CD4-positive, CD25-positive, alpha-beta regulatory T cell (primary cell): ENCODE measurements at places on chromosomes 11 and 22. TPM values are rescaled to one million over a fixed set of nuclear protein-coding genes. Genes with fewer than 3 reads are reported as not detected.

The OR51B4 gene
- not detected for total RNA-seq

DNA sequence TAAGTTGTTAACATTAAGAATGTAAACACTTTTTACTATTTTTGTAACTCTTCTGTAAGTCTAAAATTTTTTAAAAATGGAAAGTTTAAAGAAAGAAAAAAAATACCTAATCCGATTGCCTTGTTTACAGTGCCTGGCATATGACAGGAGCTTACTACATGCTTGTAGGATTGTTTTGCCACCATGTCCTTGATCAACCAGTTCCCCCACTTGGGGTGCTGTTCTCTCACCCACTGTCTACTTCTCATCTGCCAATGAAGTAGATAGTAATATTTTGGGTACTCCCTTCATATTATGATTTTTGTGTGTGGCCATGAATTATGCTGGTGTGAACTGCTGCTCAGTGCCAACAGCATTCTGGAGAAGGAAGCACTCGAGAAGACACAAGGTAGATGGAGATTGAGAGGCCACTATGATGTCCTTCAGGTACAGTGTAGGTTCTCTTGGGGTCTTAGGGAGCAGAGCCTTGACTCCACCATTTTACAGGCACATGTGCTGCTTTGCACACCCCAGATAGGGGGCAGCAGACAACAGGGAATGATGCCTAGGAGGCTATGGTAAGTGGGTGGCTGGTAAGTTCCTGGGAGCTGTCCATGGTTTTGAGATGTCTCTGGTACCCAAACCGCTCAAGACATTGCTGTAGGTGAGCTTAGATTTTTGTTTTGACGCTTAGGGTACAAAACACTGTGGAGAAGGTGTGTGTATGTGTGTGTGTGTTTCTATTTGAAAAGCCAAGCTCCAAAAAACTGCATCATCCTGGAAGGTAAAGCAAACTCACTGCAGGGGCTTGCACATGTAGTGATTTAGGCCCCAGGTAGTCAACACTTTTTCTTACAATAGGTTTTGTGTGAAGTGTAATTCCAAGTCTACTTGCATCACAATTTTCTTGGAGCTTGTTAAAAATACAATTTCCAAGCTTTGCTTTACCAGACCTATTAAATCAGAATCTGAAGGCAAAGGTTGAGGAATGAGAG lies 494.5 kb upstream of the LARGE1 start:
- H3K4me3 ChIP-seq = no peak overlapping the region
- DNase-seq = peak; percentile 36

The OR52I1 gene
- not detected for total RNA-seq

DNA sequence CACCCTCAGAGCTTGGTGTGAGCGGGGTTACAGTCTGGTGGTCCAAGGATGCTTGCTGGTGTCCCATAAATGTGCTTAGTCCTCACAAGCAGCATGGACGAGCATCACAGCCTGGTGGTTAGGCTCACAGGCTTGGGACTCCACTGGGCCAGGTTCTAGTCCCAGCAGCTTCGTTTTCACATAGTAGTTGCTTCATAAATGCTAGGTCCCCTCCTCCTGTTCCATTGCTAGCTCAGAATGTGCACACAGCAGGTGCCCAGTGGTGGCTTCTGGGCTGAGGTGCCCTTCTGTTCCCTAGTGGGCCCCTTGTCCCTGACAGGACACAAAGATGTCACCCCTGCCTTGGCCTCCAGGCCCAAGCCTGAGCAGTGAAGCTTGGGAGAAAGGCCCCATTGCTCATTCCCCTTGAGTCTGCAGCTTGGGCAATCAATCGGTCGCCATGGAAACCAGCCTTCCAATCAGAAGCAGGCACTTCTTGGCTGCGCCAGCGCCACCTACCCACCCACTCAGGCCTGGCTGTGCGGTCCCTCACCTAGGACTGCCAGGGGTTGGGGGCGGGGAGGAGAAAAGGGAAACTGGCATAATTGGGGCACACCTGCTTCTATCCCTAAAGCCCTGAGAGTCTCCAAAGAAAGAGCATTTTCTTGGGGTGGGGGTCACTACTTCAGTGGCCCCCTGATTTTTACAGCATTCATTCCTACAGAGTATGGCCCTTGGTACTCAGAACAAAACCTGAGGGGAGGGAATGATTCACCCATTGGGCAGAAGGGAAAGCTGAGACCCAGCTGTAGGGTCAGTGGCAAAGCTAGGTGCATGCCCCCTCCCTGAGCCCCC lies 48.1 kb downstream of the CYTH4 start:
- peaks cover 21% of the 10 kb centered on the region for H3K27me3 ChIP-seq
- H3K27ac ChIP-seq = no peak overlapping the region
- no peak overlapping the region for H3K4me3 ChIP-seq
- DNase-seq = peak; percentile 22
- H3K4me1 ChIP-seq = peaks cover 13% of the 10 kb centered on the region
- H3K36me3 ChIP-seq = no peaks in the 10 kb centered on the region

The LYVE1 gene
- not detected for total RNA-seq

DNA sequence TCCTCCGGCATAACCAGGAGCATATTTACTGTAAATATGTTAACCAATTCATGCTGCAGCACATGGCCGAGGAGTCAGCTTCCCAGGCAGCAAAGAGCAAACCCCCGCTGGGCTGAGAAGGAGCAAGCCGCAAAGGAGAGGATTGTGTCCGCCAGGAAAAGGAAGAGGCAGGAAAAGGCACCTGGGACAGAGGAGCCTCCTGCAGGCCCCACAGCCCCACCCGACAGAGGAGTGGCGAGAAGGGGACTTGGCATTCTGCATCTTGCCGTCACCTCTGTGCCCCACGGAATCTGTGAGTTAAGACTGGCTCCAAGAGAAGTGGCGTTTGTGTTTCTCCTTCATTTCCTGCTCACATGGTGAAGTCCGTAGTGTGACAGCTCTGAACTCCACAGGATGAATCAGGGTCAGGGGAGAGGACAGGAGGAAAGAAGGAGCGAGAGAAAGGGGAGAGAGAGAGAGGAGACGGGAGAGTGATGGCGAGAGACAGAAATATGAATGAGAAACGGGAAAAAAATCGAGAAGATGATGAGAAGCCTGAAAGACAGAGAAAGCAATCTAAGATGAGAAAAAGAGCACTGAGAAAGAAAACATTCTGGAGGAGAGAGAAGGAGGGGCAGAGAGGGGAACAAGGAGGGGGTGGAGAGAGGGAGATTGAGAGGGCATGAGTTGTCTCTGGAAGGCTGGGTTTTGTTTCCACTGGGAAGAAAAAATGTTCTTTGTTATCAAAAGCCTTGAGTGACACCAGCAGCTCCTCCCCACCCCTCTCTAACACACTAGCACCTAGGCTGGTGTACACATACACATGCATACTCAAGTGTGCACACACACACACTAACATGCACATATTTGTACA lies 489.6 kb downstream of the MN1 start:
- H3K27me3 ChIP-seq = no peaks in the 10 kb centered on the region
- H3K36me3 ChIP-seq = no peaks in the 10 kb centered on the region
- no peak overlapping the region for H3K4me3 ChIP-seq
- H3K27ac ChIP-seq = no peak overlapping the region
- DNase-seq = no peak

- DNase-seq = no peak
- no peak overlapping the region for H3K27ac ChIP-seq
- H3K4me1 ChIP-seq = peaks cover 7% of the 10 kb centered on the region
- no peak overlapping the region for H3K4me3 ChIP-seq
- peaks cover 92% of the 10 kb centered on the region for H3K36me3 ChIP-seq
- H3K27me3 ChIP-seq = no peaks in the 10 kb centered on the region
Observed at GRCh38 chr11:67252831-67253239, 13.4 kb upstream of the GRK2 start.

The CD6 gene
- total RNA-seq = 398 TPM

The GSTT2 gene
- not detected for total RNA-seq

GRCh38 chr11:92128026-92128425 lies 96.6 kb upstream of the FAT3 start:
- no peak overlapping the region for H3K4me3 ChIP-seq
- H3K36me3 ChIP-seq = no peaks in the 10 kb centered on the region
- DNase-seq = no peak
- no peaks in the 10 kb centered on the region for H3K4me1 ChIP-seq
- H3K27ac ChIP-seq = no peak overlapping the region

- no peak overlapping the region for H3K27ac ChIP-seq
- no peak overlapping the region for H3K4me3 ChIP-seq
- H3K4me1 ChIP-seq = no peaks in the 10 kb centered on the region
- H3K27me3 ChIP-seq = no peaks in the 10 kb centered on the region
- H3K36me3 ChIP-seq = peaks cover 50% of the 10 kb centered on the region
Observed at GRCh38 chr11:62141111-62142042, 17.6 kb downstream of the INCENP start.

DNA sequence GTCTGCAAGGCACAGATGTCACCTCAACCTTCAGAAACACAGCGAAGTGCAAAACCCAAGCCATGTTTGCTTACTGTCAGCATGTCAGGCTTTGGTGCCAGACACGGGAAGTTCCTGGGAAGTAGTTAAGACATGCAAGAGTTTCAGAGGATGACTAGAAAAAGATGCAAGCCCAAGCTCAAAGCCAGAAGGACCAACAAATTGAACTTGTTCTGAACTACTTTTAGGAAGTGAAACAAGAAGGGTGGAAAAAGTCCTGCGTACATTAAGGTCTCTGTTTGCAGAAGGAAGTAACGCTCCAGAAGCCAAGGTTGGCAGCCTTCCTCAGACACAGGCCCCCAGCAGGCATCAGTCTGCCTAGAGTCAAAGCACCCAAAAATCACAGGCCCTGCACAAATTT lies 2.6 kb downstream of the AP1B1 start:
- DNase-seq = no peak
- H3K4me1 ChIP-seq = peaks cover 20% of the 10 kb centered on the region
- H3K27me3 ChIP-seq = no peaks in the 10 kb centered on the region
- peak overlapping the region; percentile 5 for H3K4me3 ChIP-seq

DNA sequence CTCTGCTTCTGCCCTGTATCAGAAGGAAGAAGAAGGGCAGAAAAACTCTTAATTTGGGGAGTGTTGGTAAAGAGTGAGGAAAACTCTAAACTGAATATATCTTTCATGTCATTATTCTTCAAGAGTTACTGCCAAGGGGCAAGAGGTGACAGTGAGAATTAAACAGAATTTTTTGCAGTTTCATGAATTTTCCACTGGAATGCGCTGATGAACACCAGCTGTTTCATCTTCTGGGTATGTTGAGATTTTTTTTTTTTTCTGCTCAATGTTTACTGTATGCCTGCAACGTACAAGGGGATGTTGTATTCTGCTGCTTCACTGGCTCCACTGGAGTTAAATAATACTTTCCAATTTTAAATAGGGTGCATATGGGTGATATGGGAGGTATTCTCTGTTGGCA lies 117.8 kb downstream of the FAM76B start:
- peaks cover 1% of the 10 kb centered on the region for H3K27me3 ChIP-seq
- no peak overlapping the region for H3K27ac ChIP-seq
- no peak for DNase-seq
- no peaks in the 10 kb centered on the region for H3K36me3 ChIP-seq

DNA sequence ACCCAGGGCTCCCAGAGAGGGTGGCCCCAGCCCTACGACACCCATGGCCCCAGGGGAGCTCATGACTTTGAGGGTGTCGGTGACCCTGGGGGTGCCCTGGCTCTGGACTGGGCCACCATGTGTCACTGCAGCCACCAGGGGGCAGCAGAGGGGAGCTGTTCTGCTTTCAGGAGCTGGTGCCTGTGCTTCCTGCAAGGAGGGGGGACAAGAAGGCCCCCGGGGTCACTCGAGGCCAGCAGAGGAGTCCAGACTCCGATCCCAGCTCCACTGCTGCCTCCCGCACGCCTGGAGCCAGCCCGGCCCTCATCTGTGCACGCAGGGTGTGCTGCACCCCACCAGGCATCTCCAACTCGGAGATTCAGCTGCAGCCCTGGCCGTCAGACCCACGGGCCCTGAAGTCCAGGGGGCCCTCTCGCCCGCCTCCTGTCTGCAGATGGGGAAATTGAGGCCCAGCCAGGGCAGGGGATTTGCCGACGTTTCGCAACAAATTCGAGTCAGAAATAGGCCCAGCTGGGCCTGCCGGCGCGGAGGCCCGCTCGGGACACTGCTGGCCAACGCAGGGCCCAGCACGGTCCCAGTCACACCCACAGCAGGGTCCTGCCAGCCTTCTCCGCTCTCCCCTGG lies 29.5 kb upstream of the WNT7B start:
- H3K27ac ChIP-seq = no peak overlapping the region
- H3K27me3 ChIP-seq = no peaks in the 10 kb centered on the region
- peak; percentile 78 for DNase-seq
- H3K36me3 ChIP-seq = no peaks in the 10 kb centered on the region
- H3K4me1 ChIP-seq = peaks cover 5% of the 10 kb centered on the region

DNA sequence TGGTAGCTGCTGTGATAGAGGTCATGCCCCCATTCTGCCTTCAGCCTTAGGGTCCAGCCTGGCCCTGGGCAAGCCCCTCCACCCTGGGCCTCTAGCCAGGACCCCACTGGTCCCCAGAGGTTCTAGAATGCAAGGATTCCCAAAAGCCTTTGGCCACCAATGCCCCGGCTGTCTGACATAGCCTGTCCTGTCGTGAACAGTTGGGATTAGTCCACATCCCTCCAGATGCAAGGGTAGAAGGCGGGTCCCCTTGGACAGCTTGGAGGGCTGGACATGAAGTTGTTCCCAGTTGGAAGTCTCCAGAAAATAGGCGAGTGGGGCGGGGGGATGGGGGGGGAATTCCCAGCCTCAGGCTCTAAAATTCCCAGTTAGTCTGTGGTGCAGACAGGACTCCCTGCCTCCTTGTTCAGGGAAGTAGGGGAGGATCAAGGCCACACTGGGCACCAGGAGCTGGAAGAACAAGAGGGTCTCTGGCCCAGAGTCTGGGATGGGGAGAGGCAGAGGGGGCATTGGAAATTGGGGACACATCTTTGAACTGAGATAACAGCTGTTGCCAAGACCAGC lies 5.2 kb upstream of the ADORA2A start:
- H3K27ac ChIP-seq = no peak overlapping the region
- H3K4me3 ChIP-seq = no peak overlapping the region
- H3K27me3 ChIP-seq = no peaks in the 10 kb centered on the region
- no peak for DNase-seq
- peaks cover 43% of the 10 kb centered on the region for H3K4me1 ChIP-seq

DNA sequence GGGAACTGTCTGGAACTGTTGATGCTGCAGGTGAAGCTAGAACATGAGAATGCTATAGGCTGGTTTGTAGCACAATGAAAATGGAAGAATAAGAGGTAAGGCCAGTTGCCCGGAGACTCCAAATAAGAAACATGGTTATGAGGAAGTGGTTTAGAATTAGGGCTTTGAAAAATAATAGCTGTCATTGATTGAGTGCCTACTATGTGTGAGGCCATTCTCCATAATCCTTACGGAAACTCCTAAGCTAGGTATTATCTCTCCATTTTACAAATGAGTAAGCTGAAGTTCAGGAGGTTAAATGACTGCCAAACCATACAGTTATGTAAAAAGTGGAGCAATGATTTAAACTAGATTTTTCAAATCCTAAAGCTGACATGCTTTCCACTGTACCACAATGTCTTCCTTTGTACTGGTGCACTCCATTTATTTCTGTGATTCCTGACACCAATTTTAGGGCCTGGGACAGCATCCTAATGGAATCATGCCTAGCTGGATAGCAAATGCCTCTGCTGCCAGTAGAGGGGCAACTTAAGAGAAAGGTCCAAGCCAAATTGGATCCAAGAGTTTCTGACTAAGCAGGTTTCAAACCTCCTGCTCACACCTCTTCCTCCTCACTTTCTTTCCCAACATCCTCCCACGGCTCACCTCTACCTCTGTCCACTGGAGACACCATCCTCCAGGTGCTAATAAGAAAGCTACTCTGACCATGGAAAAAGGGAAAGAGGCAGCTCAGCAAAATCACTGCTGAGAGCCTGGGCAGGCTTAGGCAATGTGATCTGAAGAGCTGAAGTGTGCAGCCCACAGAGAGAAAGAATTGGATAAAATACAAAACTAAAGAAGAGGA lies 46.9 kb upstream of the PICALM start:
- no peak overlapping the region for H3K27ac ChIP-seq
- H3K27me3 ChIP-seq = no peaks in the 10 kb centered on the region
- H3K36me3 ChIP-seq = no peaks in the 10 kb centered on the region

- H3K4me1 ChIP-seq = no peaks in the 10 kb centered on the region
- H3K36me3 ChIP-seq = peaks cover 31% of the 10 kb centered on the region
- no peak overlapping the region for H3K4me3 ChIP-seq
Observed at GRCh38 chr22:41338614-41339212, 37.4 kb downstream of the ZC3H7B start.
